Posterior cingulate gyrus (tissue), 11 donors: ENCODE measurements at places on chromosomes 2 and 18.

DNA sequence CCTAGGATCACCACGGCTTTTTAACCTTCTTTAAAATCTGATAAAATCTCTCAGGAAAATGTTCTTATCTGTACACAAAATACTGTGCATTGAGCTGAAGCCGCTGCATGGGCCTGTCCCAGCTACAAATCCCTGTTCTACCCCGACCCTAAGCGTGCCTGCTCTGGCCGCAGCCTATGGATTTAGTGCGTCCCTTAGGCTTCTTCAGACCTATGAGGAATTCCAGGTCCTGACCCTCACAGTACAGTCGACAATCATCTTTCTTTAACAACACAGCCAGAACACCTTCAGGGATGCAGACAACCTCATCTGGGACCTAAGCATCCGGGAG, 477 bp upstream of the WDCP start:
- DNase-seq: no peak

- DNase-seq: no peak
These were observed 49.3 kb upstream of the DNAJC10 start for GRCh38 chr2:182666674-182667314.

- DNase-seq: no peak
These were observed 109.5 kb downstream of the RAPGEF4 start for GRCh38 chr2:172845028-172845630.

GRCh38 chr2:145091967-145092366, 572.0 kb upstream of the ZEB2 start:
- DNase-seq: no peak

- DNase-seq: no peak
These were observed 261.6 kb downstream of the LTBP1 start for GRCh38 chr2:33208400-33208799.

GRCh38 chr2:28620291-28620793, 124.5 kb downstream of the PLB1 start:
- no peak for DNase-seq

DNA sequence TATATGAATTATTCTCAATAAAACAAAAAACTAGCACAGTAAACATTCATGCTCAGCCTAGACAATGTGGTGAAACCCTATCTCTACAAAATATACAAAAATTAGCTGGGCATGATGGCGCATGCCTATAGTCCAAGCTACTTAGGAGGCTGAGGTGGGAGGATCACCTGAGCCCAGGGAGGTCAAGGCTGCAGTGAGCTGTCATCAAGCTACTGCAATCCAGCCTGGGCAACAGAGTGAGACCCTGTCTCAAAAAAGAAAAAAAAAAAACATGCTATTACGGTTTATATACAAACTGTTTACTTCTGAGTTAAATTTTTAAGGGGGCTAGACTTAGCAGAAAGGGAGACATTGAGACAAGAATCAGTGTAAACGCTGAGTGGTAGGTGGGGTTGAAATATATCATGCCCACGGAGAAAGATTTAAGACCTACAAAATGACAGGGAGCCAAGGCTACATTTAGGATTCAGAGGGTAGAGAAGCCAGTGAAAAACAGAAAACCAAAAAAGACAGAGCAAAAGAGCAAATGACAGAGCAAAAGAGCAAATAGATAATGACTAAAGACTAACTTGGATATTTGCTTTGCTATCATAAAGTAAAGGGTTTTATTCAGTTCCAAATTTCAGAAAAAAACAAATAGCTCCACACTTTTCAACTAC, 7.5 kb downstream of the TTC32 start:
- DNase-seq: no peak

GRCh38 chr2:187054501-187055319, 205.7 kb upstream of the ZSWIM2 start:
- DNase-seq: no peak

DNA sequence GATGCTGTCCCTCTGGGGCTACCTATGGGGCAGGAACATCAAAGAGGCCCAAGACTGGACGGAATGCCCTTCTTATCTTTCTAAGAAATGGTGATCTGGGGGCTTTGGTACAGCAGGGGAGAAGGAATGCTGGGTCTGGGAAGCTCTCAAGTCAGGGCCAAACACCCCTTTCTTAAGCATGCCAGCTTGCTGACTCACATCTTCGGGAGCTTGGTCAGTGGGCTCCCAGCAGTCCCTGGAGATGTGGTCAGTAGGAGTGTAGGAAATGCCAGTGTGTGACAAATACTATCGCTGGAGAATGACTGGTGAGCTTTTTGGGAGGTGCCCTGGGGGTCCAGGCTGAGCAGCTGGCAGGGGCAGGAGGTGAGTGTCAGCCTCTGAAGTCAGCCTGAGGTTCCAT, 105.0 kb upstream of the CDC42EP3 start:
- no peak for DNase-seq

- DNase-seq: no peak
These were observed 230.7 kb upstream of the SYT4 start for GRCh38 chr18:43507842-43508481.

DNA sequence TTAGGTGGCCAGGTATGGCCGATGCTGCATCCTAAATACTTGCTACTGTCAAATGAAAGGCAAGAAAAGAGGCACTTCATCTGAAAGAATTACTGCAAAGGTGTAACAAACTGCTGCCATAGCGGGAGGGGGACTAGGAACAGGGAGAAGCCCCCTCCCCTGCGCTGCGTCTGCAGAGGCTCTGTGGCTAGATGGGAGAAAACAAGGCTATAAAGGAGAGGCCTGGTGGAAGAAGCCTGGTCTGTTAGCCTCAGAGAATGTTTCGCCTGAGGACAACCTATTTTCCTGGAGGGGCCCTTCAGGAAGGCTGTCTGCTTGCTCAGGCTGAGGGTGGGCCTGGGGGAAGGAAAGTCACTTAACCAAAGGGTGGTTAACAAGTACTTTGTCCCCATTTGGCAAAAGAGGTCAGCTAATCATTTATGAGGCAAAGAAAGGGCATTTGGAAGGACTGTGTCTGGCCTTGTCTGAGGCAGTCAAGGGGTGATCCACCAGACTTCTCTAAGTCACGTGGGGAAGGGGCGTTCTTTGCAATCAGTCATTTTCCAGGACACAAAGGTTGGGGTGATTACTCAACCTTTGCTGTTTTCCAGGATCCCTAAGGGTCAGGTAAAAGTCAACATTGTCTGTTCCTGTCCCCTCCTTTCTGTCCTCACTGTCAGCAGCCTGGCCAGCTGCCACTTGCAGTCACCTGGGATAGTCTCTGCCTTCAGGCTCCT, 103.0 kb upstream of the TMEM200C start:
- no peak for DNase-seq

GRCh38 chr2:222745836-222746559, 74.5 kb downstream of the MOGAT1 start:
- DNase-seq: no peak

GRCh38 chr2:8498994-8499393, 182.9 kb upstream of the ID2 start:
- DNase-seq: no peak

DNA sequence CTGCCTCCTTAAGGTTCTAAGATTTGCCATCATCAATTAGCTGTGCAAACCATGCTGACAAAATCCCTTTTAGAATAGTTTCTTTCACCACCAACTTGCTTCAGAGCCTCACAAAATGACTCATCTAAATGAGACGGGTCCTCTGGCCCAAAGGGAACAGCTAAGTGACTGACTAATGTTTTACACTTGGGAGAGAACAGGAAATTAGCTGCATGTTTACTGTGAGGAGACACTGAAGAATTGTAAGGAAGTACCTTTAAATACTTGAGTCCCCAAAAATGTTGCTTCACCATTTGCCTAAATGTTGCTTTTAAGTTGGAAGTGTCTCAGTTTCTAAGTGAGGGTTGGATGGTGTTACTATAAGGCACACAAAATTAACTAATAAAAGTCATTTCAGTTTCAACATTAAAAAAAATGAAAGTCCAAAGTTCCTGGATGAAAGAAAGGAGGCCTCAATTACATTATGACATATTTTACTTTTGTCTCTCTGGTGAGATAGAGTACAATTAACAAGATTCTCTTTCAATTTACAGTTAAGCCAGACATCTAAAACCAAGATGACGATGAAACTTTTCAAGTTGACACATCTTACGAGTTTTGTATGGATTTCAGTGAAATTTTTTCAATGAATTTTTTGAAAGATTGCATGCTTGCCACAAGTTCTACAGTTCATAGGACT, 229.1 kb upstream of the FN1 start:
- DNase-seq: no peak

- DNase-seq: no peak
These were observed 28.0 kb upstream of the LMAN1 start for GRCh38 chr18:59386909-59387686.

GRCh38 chr2:12759248-12759647, 42.5 kb downstream of the TRIB2 start:
- DNase-seq: no peak

DNA sequence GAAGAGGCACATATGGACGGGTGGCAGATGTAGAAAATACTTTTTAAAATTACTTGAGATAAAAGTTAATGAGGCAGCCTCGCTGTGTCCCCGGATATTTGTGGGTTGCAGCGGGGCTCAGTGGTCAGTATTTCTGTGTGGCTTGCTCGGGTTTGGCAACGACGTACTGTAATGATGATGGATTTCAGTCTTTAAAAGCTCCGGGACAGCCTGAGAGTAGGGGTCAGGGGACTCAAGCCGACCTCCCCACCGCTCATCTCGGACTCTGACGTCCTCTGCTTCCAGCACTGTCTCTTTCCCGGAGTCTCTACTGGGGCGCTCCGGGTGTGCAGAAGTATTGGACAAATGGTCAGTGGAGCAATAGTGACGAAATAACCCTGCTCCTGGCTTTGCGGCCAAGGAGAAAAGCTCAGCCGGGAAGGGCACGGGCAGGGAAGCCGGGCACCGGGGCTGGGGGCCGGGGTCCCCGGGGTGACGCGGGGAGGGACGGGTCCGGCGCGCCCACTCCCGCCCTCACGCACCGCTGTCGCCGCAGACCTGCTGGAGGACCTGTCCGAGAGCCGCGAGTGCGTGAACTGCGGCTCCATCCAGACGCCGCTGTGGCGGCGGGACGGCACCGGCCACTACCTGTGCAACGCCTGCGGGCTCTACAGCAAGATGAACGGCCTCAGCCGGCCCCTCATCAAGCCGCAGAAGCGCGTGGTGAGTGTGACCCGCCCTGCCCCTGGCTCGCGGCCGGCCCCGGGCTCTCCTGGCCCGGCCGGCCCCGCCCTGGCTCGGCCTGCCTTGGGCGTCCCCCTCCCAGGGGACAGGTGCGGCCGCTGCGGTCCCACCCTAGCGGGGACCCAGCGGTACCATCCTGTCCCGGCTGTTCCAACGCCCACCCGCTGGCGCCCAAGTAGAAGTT, 7.3 kb downstream of the GATA6 start:
- DNase-seq: no peak

DNA sequence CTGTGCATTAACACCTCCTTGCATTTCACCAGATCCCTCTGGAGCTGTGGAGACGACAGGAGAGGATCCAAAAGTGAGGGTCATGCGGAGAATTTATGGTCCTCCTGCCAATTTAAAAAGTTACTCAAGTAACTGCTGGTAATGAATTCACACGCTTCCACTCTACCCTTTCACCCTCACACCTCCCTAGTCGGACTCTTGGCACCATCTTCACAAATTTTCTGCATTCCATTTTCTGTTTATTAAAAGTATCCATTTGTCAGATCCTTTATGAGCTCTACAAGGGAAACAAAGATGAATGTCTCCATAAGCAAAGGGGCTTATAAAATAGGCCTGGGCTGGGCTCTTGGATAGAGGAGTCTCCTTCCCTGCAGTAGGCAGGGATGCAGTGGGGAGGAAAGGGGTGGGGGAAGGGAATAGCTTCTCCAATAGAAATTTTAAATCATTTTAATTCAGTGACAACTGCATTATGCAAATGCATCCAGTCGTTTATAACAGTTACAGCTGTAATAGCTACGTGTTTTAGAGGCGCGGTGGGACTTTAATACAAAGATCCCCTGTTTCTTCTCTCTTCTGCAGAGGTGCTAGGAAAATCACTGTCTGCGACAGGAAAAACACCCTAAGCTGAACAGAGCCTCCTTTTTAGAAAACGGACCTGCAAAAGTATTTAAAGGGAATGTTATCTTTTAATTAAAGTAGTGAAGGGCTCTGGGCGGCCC, 132.2 kb downstream of the EPHA4 start:
- DNase-seq: no peak

DNA sequence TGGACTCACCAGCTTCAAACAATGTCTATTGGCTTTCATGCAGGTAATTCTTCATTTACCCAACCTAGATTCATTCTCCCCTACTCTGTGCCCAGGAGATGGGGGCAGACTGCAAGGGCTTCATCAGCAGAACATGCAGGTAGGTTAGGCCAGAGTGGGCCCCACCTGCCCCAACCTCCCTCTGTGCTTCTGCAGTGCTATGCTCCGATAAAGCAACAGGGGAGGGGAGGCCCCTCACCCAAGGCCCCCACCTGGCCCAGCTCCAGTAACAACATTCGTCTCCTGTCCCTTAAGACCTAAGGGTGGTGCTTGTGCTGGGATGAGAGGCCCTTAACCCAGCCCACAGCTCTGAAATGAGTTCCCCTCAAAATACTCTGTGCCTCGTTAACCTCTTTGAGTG, 16.7 kb upstream of the GYPC start:
- DNase-seq: no peak
